AG09319 (cell line): ENCODE measurements at places on chromosomes 4 and X.

DNA sequence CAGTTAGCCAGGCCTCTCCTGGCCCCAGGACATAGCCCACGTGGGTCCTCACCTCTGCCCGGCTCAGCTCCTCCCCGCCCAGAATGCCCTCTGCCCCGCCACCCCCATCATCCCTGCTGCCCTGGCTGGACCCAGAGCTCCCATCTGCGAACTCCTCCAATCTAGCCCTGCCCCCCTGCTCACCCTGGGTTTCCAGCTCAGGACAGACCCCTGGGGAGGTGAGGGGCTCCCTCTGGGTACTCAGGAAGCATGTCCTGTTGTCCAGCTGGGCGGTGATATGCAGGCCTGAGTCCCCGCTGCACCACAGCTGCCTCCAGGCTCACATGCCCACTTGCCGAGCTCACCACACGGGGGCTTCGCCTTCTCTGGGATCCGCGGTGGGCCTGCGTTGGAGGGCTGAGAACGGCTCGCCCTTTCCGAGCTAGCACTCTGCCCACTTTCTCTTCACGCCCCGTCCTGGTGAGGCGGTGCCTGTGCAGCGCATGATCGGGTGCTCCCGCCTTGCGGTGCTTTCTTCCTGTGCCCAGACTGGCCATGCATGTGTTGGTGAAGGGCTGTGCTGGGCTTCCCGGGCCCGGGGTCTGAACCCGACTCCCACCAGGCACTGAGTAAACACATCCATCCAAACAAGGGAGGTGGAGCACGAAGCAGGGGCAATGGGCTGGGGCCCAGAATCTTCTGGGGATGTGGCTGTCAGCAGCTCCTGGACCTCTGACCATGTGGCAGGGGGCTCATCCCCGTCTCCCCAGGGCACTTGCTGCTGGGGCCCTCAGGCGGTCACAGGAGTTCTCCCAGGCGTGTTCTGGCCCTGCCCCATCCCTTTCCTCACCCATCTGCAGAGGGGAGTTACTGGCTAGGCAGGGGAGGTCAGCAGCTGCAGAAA is 74.3 kb downstream of the RGS12 start:
- DNase-seq = no peak

- DNase-seq = no peak
These were observed 190.1 kb upstream of the C1QTNF7 start for GRCh38 chr4:15237648-15238230.

DNA sequence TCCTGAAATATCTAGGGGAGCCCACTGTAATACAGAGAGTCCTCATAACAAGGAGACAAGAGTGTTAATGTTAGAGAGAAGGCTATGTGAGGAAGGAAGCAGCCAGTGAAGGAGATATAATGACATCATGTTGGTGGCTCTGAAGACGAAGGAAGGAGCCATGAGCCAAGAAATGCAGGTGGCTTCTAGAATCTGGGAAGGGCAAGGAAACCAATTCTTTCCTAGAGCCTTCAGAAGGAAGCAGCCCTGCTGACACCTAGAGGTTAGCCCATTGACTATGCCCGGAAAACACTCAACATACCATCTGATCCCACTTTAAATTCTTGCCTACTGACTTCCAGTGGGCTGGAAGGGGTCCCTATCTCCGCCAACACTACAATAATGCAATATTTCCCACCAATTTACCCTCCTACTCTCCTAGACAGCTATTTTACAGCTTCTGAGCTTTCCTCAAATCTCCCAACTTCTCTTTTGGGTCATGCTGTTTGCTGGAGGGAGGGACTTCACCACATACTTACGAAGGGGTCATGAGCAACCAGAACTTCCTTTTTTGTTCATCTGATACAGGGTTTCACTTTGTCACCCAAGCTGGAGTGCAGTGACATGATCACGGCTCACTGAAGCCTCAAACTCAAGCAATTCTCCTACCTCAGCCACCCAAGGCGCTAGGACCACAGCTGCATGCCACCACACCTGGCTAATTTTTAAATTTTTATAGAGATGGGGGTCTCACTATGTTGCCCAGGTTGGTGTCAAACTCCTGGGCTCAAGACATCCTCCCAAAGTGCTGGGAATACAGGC is 25.2 kb upstream of the G3BP2 start:
- DNase-seq = no peak

GRCh38 chr4:75494563-75494962 is 19.6 kb downstream of the RCHY1 start:
- DNase-seq = no peak

- no peak for DNase-seq
These were observed 113.7 kb upstream of the NEXMIF start for GRCh38 chrX:75038925-75039324.

DNA sequence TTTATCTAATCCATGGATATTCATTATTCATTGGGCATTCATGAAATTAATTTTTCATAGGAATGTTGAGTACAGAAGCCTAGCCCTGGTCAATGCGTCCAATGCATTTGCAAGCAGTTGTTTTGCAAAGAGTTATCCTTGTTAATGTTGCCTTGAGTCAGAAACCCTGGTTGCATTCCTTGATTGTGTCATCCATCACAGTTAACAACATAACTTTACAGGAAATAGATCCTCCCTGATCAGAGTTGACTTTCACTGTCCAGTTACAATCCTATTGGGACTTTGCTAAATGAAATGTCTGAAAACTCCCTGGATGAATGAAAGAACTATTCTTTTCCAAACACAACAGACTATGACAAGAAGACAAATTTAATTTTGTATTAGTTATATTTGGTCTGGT is 924.3 kb upstream of the SLIT2 start:
- no peak for DNase-seq

- DNase-seq = no peak
These were observed 182.5 kb upstream of the GALNT7 start for GRCh38 chr4:172986114-172986513.

- no peak for DNase-seq
These were observed 167.2 kb downstream of the SH3KBP1 start for GRCh38 chrX:19720236-19720635.

- DNase-seq = no peak
These were observed 194.2 kb downstream of the CLCN4 start for GRCh38 chrX:10350981-10351380.

DNA sequence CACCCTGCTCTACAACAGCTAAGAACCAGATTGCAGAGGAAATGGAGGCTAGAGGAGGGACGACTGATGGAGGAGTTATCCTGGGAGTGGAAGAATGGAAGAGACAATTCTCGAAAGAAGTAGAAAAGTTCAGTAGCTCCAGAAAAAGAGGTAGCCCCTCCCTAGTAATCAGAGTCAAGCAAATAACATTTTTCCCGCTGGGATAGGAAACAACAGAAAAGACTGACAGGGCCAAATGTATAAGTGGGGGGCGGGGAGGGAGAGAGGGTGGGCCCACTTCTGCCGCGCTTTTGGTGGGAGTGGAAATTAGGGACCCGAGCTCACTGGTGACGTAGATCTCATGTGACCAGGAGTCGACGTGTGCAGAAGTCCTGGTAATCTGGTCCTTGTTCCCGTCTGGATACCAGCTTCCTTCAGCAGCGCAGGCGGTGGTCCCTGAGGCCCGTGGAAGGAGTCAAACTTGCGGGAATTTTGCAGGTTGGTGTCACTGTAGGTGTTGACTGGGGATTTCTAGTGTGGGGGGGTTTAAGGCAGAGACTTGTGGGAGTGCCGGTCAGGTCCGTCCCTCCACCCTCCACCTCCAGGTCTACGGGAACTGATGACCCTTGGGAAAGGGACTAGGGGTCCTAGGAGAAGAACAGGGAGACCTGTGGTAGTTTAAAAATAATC is at the start of gene TCEAL9:
TCEAL9 (plus strand) TSS at position 377 of the 669 bp plus-strand sequence. CDS start 1,179 bp downstream, outside the sequence.
- peak; percentile 50 for DNase-seq

GRCh38 chr4:174096999-174097398 is 186.5 kb downstream of the FBXO8 start:
- no peak for DNase-seq

GRCh38 chr4:169420291-169420690 is 149.5 kb upstream of the SH3RF1 start:
- no peak for DNase-seq

DNA sequence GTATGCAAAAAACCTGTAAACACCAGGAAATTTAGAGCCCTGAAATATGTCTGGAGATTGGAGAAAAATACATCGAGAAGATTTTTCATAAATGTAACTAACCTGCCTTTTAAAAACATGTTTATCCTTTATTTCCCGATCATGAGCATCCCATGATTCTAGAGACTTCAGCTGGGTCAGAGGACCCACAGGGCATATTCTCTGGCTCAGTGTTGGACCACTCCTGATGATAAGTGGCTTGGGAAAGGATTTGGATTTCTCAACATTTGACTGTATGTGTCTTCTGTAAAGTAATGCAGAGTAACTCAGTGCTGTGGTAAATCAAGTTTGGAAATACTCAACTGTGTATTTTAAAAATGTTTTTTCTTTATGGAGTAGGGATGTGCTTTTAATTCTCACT is 40.0 kb upstream of the ANK2 start:
- DNase-seq = no peak

DNA sequence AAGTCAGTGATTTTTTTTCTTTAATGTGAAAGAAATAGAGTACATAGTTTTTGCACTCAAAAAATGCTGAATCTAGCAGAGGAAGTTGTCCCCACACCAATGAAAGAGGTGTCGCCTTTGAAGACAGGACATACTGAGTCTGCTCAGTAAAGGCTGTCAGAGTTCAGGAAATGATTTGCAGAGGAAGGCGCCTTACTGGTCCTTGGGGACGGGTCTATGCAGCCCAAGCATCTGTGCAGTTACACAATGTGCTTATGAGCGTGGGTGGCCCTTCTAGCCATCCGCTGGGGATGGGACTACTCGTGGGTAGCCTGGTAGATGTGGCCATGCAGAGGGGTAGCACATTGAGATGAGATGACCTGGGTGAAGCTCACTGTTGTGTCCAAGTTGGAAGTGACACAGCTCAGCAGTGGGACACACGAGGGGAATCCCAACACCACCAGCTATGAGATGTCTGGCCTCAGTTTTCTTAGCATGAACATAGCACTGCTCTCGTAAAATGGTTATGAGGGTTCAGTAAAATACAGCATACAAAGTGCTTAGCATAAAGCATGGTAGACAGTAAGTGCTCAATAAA is 116.5 kb upstream of the RBPJ start:
- no peak for DNase-seq

DNA sequence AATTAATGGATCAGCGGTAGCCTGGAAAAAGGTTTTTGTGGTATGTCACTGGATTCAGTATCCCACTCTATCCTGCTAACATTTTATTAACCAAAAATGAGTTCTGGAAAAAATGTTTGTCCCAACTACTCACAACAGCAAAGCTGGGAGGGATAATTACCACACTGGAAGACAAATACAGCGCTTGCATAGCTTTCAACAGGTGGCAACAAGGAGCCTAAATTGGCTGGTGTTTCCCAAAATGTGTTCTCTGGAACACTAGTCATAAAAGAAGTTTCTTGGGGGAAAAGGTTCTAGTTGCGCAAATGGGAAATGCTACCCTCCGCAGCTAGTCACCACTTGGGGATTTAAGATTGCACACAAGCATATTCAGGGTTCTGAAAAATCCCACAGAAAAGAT is 54.6 kb downstream of the BEND2 start:
- DNase-seq = no peak

DNA sequence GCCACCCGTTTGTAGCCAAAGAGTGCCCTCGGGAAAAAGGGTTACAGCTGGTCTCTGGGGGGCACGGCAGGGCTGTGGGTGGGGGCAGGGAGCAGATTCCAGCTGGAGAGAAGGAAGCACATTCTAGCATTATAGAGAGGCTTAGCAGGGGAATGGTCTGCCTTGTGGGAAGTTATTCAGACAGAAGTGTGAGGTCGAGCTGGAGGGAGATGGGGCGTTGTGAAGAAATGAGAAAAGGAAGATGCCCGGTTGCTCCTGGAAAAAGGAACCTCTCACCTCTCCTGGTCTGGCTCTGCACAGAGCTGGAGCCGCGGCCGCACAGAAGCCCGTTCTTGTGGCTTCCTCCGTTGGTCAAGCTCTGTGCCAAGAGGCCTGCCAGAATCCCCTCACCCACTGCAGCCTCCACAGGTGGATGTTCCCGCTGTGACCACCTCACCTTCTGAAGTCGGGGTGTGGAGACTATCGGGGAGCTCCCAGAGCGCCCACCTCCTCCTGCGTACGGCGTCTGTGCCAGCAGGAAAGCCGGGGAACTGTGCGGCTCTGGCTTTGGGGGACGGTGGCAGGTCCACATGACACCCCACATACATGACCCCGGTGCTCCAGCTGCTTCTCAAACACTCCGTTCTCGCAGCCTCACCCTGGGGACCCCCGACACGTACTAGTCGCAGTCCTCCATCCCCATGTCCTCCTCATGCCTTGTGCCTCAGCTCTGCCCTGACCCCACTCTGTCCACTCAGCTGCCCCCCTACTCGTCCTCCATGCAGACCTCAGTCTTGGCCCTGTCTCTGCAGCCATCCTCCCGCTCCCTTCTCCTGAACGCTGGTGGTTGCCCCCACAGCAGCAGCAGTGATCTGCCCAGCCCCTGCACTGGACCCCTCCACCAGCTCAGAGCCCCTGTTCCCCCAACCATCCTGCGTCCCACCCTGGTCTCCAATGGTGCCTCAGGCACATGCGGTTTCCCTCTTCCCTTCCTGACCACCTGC is 52.2 kb upstream of the HGFAC start:
- DNase-seq = no peak

DNA sequence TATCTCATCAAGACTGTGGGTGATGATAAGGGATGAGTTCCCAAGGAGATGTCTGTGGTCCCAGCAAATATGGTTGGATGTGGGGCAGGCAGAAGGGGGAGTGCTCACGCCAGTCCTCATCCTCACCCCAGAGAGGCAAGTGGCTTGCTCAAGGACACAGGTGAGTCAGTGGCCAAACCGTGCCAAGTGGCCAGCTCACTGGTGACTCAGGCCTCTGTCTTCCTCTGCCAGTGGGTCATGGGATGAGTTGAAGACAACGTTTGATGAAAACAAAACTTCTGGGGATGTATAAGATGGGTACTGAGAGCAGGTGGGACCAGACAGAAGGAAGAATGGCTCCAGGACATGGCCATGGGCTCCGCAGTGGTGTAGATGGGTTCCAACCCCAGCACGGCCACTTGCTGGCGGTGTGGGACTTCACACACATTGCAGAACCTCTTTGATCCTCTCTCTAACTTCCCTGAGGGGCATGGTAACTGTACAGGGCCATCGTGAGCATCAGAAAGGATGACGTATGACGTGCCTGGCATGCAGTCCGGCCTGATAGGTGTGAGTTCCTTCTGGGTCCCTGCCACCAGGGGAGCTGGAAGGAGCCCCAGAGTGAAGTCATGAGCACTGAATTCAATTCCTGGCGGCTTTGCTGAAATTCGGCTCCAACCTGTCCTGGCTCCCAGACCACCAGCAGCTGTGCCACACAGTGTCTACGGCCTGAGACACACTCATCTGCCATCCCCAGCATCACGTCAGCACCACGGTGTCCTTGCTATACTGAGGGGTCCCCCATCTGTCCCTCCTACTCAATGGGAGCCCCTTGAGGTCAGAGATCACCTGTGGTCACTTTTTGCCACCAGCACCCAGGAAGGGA is 41.3 kb upstream of the GPR78 start:
- no peak for DNase-seq
